ENCODE measurements at places on chromosomes 7 and 10. TPM values are rescaled to one million over a fixed set of nuclear protein-coding genes. Genes with fewer than 3 reads are reported as not detected.

Gene PWWP2B
- total RNA-seq, result 13.6 TPM

GRCh38 chr10:33860552-33860951 is 526.1 kb upstream of the NRP1 start:
- no peaks in the 10 kb centered on the region for H3K4me1 ChIP-seq
- no peak overlapping the region for H3K27ac ChIP-seq
- H3K36me3 ChIP-seq, result no peaks in the 10 kb centered on the region
- no peak for DNase-seq
- no peak overlapping the region for H3K4me3 ChIP-seq

Gene LAMB4
- not detected for total RNA-seq

GRCh38 chr10:118730756-118731456 is 23.9 kb downstream of the CACUL1 start:
- no peaks in the 10 kb centered on the region for H3K36me3 ChIP-seq
- H3K4me1 ChIP-seq, result peaks cover 55% of the 10 kb centered on the region
- H3K27ac ChIP-seq, result peak overlapping the region; percentile 47
- no peak for DNase-seq
- no peak overlapping the region for H3K4me3 ChIP-seq
- H3K27me3 ChIP-seq, result no peaks in the 10 kb centered on the region

DNA sequence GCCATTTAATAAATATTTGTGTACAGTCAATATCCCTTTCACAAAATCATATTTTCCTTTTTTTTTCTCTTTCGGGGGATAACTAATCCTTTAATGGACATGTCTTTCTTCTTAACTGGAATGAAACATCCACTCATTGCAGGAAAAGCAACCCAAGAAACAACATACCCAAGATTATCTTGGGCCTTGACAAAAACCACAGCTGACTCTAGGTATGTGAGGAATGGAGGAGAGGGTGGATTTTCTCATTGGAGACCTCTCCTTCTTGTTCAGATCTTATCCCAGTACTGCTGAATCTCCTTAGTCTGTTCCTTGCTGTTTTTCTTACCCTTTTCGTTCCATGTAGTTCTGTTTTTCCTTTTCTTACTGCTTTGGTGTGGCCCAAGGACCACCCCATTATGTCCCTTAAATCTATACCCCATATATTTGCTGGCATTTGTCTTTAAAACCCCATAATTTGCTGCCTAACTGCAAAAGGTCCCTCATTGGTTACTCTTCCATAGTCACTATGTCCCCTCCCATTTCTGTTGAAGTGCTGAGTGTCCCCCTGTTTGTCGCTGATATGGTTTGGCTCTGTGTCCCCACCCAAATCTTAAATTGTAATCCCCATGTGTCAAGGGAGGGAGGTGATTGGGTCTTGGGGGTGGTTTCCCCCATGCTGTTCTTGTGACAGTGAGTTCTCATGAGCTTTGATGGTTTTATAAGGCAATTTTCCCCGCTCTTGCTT is 6.8 kb upstream of the CDK6 start:
- H3K4me3 ChIP-seq, result no peak overlapping the region
- no peak for DNase-seq
- H3K27ac ChIP-seq, result no peak overlapping the region
- H3K4me1 ChIP-seq, result no peaks in the 10 kb centered on the region
- no peaks in the 10 kb centered on the region for H3K36me3 ChIP-seq
- no peaks in the 10 kb centered on the region for H3K27me3 ChIP-seq

Gene AZGP1
- total RNA-seq, result not detected

- no peak overlapping the region for H3K4me3 ChIP-seq
- no peak overlapping the region for H3K27ac ChIP-seq
- no peak for DNase-seq
- H3K4me1 ChIP-seq, result no peaks in the 10 kb centered on the region
- no peaks in the 10 kb centered on the region for H3K36me3 ChIP-seq
- no peaks in the 10 kb centered on the region for H3K27me3 ChIP-seq
Observed at GRCh38 chr7:82105463-82105862, 335.6 kb upstream of the HGF start.

Gene LRGUK
- 0.09 TPM for total RNA-seq

DNA sequence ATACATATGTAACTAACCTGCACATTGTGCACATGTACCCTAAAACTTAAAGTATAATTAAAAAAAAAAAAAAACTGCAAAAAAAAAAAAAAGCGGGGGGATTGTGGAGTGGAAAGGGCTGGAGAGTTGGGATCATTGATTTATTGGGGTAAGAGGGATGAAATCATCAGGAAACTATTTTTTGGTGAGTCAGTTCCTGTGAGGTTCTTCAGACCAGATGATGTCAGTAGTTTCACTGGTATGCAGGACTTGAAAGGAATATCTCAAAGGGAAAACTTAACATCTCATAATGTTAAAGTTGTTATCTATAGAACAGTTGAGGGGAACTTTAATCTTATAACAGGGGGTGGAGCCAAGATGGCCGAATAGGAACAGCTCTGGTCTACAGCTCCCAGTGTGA is 32.6 kb upstream of the TECTB start:
- no peak overlapping the region for H3K27ac ChIP-seq
- H3K4me1 ChIP-seq, result no peaks in the 10 kb centered on the region
- no peaks in the 10 kb centered on the region for H3K36me3 ChIP-seq
- DNase-seq, result no peak
- no peak overlapping the region for H3K4me3 ChIP-seq

DNA sequence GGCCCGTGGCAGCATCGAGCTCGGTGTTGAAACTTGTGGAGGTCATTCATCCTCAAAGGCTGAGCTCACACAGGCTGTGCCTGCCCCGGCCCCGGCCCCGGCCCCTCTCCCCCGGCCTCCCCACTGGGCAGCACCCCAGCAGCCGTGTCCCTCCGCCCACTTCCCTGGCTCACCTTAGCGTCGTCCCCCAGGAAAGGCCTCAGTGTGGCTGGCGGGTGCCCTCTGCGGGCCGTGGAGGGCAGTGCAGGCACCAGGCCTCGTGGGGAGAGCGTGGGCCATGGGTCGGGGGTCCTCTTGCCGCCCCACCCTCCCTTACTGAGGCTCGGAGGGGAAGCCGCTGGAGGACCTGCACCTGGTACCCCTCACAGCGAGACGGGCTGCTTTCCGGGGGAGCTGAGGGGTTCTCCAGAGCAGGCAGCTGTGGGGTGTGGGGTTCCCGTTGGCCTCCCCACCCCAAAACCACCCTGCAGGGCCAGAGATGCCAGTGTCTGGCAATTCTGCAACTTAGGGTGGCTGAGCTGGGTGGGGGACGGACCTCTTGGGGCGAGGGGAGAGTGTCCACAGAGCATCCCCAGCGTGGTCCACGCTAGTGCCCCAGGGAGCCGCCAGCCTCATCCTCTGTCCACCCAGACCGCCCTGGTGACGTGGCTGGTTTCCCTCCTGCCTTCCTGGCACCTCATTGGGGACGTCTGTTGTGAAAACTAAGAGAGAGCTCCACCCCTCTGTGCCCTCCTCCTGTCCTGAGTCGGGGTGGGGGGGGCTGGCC is 44.2 kb upstream of the DPYSL4 start:
- no peak overlapping the region for H3K4me3 ChIP-seq
- H3K4me1 ChIP-seq, result no peaks in the 10 kb centered on the region
- peak; percentile 28 for DNase-seq
- H3K36me3 ChIP-seq, result no peaks in the 10 kb centered on the region
- H3K27me3 ChIP-seq, result peaks cover 44% of the 10 kb centered on the region

- no peaks in the 10 kb centered on the region for H3K4me1 ChIP-seq
- H3K4me3 ChIP-seq, result no peak overlapping the region
- no peak for DNase-seq
- no peaks in the 10 kb centered on the region for H3K36me3 ChIP-seq
- no peak overlapping the region for H3K27ac ChIP-seq
Observed at GRCh38 chr10:94115725-94116124, 122.0 kb downstream of the PLCE1 start.

Gene ATP6V0E2
- total RNA-seq, result 61.8 TPM

Measured in T-cell (primary cell).